ENCODE measurements at places on chromosomes 6 and 20.

DNA sequence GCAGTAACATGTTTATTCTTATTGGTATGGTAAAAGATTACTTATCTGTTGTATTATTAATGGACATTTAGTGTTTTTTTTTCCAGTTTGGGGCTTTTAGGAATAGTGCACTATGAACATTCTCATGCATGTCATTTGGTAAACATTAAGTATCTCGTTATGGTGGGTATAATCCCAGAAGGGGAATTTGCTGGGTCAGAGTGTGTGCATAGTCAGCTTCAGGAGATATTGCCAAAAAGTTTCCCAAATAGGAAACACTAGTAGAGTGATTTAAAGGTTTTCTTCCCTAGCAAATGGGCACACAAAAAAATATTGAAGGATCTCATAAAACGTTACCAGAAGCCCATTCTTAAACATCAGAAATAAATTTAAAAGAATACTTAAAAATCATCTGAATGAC lies 25.2 kb upstream of the NHSL1 start:
- no peak for DNase-seq

DNA sequence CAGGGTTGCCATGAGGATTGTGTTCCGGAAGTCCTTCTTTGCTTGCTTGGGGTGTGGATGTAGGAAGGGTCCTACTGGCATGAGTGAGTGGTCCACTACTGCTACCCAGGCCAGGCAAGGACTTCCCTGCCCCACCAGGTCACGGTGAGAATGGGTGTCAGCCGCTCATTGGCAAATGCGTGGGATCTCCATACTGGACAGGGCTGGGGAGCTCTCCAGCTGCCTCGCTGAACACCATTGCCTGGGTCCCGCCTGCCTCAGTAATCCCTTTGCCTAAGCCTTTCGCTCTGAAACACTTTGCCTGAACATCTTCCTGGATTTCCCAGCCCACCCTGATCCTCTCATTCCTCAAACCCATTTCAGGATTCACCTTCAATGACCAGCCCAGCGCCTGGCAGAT lies 59.5 kb downstream of the CTCFL start:
- DNase-seq = no peak

DNA sequence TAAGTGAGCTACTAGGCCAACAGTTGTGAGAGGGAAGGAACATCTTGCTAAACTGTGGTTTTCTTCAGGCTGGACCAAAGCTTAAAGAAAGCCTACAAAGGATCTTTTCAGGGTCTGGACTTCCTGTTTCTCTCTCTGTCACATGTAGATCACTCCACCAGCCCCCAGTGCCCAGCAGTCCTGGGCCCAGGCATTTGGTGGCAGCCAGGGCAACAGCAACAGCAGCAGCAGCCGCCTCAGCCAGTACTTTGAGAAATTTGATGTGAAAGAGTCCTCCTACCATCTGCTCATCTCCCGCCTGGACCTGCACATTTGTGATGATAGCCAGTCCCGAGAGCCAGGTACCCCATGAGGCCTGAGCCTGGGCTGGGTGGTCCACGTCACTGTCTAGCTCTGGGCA lies 44.1 kb downstream of the BLTP3A start:
- no peak for DNase-seq

- no peak for DNase-seq
These were observed 3.6 kb downstream of the C6orf52 start for GRCh38 chr6:10690651-10691445.

DNA sequence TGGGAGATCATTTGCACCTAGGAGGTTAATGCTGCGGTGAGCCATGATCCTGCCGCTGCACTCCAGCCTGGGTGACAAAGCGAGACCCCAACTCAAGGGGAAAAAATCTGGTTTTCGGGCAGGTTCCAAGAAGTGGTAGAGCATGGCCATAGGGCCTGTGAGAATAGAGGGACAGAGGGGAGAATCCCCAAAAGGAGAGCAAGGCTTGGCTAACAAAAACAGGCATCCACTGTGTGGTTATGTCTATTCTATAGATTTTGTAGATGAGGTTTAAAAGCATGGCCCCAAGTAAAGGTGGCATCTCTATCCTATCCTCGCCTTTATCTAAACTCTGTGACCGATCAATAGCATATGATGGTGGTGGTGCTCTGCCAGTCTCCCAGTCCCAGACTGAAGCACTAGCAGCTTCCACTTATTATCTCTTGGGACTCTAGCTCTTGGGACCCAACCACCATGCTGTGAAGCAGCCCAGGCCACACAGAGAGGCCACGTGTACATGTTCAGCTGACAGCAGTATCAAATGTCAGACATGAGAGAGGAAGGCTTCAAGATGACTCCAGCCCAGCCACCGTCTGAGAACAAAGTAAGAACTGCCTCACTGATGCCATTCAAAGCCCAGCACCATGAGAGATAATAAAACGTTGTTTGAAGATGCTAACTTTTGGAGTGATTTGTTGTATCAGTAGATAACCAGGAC lies 27.7 kb downstream of the EIF2S2 start:
- no peak for DNase-seq

DNA sequence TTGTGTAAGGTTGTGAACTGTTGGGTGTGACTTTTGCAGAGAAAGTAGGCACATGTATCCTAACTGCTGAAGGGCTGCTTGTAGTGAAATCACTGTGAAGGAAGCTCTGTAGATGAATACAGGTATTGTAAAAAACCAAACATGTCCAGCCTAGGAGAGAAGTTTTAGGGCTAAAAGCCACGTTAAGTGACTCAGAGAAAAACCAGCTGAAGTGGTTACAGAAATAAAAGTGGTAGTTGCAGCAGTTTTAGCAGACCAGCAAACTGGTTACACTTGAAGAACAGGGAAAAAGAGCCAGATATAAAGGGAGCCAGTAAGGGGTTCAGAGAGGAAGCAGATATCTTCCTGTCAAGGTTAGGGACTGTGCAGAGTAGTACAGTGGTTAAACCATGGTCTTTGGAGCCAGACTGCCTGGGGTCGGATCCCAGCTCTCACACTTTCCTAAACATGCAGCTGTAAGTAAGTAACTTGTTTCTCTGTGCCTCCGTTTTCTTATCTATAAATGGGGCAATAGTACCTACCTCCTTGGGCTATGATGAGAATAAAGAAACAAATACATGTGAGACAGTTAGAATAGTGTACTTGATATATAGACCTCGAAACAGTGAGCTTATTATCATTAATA lies 33.8 kb upstream of the RNF8 start:
- DNase-seq = no peak

DNA sequence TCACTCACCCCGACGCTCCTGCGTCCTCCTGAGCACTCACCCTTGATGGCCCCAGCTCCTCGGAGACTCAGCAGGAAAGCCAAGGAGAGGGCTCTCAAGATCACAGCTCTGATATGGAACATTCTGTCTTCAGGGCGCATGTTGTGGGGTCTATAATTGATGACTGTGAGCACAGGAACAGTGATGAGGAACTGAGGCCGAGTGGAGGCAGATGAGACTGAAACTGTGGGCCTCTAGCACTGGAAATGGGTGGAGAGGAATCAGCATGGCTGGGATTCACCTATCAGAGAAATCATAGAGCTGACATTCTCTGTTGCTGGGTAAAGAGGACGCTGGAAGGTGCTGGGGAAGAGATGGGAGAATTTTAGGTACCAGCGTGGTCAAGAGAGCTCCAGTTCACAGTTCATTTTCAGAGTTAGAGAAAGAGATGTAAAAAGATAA lies at the start of gene HLA-DPA1:
Gene HLA-DPA1, minus strand, starts transcription at position 219 of the 441 bp plus-strand sequence.
- DNase-seq = peak; percentile 61

- no peak for DNase-seq
These were observed 1.2 kb upstream of the TMEM217 start for GRCh38 chr6:37259191-37259590.

DNA sequence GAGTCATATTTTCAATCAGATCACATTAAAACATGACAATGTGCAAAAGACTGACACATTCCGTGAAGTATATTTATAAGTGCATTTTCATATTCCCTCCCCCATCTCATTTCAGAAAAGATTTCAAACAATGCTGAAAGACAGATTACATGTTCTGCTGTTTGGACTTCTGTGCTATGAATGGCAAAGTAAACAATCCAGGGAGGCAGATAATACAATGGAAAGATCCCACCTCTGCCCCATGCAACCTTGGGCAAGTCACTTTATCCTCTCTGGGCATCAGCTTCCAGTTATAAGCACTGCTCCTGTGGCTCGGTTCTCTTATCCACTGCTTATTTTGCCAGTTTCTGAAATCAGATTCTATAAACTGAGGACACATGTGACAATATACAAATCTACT lies 110.2 kb downstream of the RCAN2 start:
- no peak for DNase-seq

DNA sequence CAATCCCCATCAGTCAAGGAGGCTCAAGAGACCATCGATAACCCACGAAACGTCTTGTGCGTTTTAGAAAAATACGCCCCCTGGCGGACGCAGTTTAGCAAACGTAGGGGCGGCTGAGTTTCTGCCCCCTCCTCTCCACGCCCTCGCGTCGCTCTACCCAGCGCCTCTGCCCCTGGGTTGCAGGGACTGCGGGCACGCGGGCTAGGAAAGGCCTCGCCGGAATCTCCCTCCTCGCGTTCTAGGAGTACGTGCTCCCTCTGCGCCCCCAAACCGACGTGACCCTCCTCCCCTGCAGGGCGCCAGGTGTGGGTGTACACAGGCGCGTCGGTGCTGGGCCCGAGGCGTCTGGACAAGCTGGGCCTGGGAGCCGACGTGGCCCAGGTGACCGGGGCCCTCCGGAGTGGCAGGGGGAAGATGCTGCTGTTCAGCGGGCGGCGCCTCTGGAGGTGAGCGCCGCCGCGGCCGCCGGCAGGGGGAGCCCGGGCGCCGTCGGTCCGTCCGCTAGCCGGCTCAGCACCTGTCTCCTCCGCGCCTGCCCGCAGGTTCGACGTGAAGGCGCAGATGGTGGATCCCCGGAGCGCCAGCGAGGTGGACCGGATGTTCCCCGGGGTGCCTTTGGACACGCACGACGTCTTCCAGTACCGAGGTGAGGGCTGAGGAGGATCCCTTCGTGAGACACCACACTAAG lies 5.3 kb downstream of the MMP9 start:
- peak; percentile 55 for DNase-seq

GRCh38 chr6:85482905-85483700 lies 33.2 kb downstream of the NT5E start:
- peak; percentile 9 for DNase-seq

DNA sequence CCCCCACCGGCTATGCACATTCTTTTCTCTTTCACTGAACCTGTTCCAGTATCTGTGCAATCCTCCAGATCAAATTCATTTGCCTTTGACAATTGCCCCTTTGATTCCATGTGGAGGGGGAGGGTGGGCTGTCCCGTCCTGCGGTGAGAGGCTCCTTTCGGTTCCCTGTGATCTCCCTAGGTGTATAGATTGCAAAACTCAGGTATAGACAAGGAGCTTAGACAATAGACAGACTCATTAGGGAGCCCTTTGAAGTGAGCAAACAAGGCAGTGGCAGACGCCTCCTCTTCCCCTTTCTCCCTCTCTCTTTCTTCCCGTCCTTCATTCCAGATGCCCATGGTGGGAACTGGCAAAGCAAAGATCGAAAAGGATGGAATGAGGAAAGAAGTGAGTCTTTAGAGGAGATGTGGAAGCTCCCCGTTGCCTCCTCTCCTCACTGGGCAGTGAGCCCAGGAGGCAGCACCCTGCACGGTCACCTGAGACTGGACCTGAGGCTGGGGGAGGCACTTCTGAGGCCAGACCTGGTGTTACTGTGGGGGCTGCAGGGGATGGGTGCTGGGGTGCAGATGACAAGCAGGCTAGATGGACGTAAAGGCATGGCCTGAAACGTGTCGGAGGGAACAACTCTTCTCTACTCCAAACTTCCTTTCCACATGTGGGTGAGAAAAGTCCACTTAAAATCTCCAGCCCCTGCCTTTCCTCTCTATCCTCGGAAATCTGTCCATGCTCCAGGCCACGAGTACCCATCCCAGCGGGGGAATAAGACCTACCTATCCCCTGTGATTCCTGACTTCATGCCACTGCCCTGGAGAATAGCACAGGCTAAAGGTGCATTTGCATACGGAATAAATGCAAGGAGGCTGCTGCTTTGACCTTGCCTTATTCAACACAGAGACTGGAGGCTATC lies 256.6 kb upstream of the FOXQ1 start:
- no peak for DNase-seq

GRCh38 chr6:136525586-136526195 lies 24.5 kb downstream of the MAP7 start:
- peak; percentile 56 for DNase-seq

- no peak for DNase-seq
These were observed 20.4 kb upstream of the METTL24 start for GRCh38 chr6:110378552-110378951.

DNA sequence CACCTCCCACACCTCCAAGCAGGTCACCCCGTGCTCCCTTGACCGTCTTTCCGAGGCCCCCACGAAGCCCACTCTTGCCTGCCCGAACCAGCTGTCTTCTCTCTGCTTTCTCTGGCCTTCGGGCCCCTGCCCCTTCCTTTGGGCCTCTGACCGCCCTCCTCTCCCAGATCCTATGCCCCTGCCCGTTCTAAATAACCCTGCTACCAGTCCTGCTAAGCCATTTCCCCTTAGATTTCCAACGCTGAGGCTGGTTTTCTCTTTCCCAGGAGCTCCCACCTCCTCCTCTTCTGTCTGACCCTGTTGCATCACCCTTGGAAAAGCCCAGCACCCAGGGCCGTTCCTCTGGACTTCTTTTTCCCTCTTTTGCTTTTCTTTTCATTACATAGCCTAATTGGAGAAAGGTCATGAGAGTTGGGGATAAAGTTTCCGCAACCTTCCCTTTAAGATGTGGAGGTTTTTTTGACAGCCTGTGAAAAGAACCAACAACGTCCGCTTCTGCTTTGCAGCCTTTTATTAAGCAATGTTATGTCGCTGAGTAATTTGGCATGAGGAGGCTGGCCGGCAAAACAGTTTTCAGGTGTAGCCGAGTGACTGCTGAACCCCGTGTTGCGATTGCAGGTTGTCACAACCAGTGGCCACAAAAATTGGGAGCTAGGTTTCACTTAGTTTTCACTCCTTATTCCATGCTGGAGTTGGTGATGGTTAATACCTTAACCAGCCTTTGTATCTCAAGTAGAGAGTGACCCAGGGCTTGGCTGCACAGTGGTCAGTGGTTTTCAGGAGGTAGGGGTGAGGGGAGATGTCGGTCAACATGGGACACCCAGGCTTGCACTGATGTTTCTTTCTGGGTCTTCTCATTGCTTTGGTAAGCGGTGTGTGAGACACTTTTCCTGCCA lies 970 bp downstream of the BLTP3A start:
- peak; percentile 23 for DNase-seq

DNA sequence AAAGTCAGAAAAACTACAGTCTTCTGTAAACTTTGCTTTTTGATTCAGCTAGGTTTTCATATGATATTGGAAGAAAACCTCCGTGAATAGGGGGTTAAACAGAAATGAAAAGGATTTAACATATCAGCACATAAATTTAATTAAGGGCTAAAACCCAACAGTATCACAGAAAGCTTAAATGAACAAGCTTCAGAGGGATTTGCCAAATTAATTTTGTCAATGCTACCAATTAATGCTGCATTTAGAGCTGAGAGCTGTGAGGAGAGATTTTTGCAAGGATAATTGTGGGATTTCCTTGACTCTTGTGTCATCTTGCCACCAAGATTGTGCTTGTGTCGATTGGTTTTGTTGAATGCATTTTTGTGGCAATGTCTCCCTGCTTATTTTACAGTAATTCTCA lies 379.9 kb downstream of the CD109 start:
- DNase-seq = no peak

GRCh38 chr6:169793408-169793807 lies 42.0 kb downstream of the ERMARD start:
- DNase-seq = no peak

GRCh38 chr6:137799950-137800568 lies 67.0 kb upstream of the TNFAIP3 start:
- peak; percentile 3 for DNase-seq
